AG09319 (cell line): ENCODE measurements at places on chromosomes 1 and 21.
A peak's percentile ranks its signal among the peaks of the same experiment; 100 is the strongest.

DNA sequence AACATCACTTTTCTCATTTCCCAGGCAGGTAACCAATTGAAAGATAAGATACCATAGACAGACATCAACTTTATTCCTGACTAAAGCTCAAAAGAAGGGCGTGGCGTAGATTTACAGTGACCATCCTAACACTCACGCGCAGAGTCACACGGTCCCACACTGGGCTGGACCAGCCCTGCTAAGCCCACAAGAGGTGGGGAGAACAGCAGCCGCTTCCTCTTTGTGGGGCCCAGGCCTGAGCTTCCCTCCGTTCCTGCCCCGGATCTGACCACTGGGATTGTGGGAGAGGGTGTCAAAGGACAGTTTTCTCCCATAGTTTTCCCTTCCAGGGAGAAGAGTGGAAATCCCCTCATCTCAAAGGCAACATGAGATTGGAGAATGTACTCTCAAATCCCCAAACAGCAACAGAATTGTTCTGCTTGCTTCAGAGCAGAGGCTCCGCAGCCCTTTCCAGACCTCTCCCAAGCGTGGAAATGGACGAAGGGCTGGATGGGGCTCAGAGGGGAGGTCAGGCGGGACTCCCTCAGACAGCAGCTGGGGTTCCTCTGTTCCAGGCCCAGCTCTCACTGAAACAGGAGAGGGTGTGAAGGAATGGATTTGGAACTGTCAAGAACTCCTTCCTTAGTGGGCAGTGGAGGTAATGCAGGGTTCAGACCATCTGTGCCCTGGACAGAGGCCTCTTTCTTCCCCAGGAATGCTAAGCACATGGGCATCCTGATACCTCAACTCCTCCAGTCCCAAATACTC lies 33.7 kb downstream of the L1TD1 start:
- no peak for DNase-seq

DNA sequence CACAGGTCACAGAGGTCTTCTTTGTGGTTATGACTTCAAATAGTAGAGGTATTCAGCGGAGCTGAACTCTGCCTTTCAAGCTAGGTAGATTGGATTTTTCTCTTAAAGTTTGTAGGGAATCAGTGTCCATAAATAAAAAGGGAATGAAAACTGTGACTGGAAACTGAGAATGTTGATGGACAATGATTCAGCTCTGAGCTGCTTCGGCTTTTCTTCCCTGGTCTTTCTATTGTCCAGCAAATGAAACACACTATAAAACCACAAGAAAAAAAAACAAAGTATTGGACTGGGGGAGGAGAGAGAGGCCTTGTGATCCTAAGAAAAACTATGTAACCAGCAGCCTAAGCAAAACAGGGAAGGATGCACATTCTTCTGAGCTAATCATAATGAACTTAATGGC lies 11.1 kb downstream of the TNNI3K start:
- DNase-seq, result no peak

DNA sequence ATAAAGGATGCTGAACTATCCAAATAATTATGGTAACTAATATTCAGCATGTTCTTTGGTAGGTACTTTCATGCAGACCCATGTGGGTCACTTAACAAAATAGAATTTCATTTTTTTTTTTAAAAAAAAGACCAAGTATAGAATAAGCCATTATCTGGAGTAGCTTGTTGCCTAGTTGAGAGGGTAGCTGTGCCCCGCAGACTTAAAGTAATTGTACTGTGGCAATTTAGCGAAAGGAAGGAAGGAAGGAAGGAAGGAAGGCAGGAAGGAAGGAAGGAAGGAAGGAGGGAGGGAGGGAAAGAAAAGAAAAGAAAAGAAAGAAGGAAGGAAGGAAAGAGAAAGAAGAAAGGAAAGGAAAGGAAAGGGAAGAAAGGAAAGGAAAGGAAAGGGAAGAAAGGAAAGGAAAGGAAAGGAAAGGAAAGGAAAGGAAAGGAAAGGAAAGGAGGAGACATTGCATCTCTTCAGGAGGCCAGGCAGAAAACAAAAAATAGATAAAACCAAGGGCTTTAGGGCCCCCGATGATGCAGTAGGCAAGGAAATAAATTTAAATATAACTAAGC lies 35.3 kb upstream of the C1orf21 start:
- DNase-seq, result no peak

- DNase-seq, result no peak
Observed at GRCh38 chr1:223423641-223424233, 30.5 kb downstream of the CCDC185 start.

GRCh38 chr1:109167001-109167506 lies 46.7 kb upstream of the SARS1 start:
- DNase-seq, result no peak

GRCh38 chr1:67597336-67597735 lies 87.7 kb upstream of the GADD45A start:
- no peak for DNase-seq

DNA sequence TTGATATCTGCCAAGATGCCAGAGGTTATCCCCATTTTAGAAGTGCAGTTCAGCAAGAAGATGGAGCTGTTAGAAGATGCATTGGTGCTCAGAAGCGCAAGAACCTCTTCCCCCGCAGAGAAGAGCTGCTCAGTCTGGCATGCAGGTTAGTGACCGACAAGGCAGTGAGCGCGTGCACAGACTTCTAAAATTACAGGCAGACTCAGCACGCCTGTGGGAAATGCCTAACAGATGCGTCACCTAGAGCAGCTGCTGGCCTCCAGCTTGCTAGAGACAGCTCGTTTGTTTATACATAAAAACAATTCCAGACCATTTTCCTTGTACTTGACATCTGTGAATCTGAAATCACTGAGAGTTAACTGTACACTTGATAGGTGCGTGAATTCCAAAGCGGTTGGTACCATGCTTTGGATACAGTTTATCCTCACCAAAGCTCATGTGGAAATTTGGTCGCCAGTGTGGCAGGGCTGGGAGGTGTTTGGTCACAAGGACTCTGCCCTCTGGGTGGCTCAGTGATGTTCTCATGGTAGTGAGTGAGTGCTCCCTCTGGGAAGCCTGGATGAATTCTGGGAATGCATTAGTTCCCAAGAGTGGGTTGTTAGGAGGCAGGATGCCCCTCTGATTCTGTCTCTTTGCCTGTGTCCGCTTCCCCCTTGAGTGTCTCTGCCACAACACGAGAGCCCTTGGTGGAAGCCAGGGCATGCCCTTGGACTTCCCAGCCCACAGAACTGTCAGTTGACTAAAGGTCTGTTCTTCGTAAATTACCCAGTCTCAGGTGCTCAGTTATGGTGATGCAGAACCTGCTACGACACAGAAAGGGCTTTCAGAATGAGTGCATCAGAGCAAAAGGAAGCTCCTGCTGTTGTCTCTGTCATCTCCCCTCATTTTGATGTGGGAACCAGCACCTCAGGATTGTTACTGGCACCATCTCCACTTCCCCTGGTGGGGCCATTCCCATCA lies 24.4 kb downstream of the SNAP47 start:
- peak; percentile 93 for DNase-seq

GRCh38 chr1:54253480-54253879 lies 53.5 kb downstream of the MRPL37 start:
- no peak for DNase-seq

DNA sequence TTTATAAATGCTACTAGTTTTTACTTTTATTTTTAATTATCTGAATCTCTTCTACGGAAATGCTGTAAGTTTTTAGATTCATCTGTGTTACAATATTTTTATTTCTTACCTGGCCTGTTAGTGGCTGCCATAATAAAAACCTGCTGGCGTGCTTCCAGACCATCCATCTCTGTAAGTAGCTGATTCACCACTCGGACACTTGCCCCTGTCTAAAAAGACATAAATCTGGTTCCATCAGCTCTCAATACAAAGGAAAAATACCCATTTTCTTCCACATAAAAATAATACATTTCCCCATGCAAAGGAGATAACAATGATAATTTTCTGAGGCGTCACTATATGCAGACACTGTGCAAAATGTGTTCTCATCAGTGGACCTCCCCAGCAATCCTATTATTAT lies 62.0 kb downstream of the NVL start:
- DNase-seq, result no peak

DNA sequence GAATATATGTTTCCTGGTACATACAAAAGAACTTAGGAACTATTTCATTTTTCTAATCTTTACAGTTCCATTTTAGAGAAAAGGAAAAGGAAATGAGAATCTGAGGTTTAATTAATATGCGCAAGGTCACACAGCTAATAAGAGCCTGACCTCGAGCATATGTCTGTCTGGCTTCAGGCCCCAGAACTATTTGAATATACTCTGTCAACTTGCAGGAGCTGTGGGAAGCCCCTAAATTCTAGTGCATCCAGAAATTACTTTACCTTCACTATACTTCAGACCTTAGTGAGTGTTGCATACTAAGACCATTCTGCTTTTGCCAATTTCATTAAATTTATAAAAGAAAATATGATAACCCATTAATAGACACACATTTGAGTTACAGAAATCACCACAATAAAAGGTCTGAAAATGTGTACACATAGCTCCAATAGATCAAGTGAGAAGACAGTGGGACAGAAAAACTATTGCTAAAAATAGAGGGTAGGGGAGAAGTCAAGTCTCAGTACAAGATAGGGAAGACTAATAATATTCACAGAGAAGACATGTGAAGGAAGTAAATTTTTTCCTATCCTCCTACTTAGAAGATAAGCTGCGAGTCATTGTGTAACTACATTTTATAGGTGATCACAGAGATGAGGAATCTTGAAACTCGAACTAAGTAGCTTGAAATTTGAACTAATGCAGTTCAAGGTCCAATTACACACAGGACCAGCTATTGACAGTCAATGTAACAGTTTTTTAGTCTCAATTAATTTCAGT lies 3.8 kb downstream of the RGS13 start:
- no peak for DNase-seq

DNA sequence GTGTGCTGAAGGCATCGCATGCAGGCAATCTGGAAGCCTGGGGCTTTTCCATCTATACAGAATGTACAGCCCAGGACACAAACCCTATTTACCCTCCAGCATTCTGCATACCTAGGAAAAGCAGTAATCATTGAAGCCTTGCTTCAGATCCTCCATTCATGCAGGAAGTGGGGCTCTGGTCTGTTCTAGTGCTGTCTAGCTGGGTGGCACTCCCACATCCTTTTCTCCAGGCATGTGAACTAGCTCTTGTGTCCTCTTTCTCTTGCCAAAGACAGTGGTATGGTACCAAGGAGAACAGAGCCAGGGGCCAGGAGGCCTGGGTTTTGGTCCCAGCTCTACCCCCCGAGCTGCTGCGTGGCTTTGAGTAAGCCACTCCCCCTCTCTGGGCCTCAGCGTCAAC lies 21.7 kb downstream of the LRP8 start:
- no peak for DNase-seq

DNA sequence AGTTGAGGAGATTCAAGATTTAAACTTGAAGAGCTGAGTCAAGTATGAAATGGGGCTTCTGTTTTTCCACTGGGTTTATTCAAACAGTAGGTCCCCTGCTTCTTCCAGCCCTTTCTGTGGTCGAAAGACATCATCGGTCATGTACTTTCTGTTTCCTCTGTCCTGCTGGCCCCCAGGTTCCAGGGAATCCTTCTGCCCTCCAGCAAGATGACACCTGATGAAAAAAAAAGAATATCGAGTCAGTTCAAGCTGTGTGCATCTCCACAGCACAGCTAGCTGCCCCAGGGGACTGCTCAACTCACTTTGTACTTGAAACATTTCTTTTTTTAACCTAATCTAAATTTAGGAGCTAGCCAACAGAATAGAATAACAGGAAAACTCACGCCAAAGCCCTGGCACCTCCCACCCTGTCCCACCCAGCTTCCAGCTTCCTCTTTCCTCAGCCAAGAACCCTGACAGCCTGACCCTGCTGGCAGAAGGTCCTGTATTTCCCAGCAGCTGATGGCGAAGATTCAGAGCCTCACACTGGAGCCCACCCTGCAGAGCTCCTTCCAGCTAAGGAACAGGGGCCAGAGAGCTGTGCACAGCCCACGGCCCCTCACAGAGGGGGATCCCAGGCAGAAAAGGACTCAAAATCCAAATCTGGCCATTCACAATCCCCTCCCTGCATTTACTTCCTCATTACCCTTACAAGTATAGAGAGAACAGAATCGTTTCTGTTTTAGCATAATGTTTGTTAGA lies 176.5 kb downstream of the PSMG1 start:
- no peak for DNase-seq

- DNase-seq, result no peak
Observed at GRCh38 chr1:33380811-33381210, 50.1 kb downstream of the PHC2 start.

DNA sequence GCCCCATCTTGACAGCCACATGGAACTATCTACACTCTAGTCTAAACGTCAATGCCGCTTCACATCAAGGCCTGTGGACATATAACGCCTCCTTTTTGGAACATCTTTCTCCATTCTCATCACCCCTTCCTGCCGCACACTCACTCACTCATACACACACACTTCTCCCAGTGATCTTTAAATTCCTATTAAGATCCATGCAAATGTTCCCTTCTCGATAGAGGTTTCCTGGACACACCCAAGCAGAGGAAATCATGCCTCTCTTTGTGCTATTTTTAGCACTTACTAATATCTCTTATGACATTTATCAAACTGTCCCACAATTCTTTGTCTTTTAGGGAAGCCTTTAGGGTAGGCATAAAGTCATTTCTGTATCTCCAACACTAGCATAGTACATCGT lies 28.2 kb upstream of the SLAMF9 start:
- DNase-seq, result no peak

DNA sequence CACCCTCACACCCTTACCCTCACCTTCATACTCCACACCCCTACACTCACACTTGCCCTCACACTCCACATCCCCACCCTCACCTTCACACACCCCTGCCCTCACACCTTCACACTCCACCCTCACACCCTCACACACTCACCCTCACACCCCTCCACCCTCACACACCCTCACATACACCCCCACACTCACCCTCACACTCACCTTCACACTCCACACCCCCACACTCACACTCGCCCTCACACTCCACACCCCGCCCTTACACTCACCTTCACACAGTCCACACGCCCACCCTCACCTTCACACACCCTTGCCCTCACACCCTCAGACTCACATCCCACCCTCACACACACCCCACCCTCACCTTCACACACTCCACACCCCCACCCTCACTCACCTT lies 43.6 kb upstream of the EDN2 start:
- DNase-seq, result no peak
